CD4-positive, alpha-beta T cell treated with Interleukin-4 for 4 hours (primary cell): ENCODE measurements at places on chromosomes 1 and 21.

DNA sequence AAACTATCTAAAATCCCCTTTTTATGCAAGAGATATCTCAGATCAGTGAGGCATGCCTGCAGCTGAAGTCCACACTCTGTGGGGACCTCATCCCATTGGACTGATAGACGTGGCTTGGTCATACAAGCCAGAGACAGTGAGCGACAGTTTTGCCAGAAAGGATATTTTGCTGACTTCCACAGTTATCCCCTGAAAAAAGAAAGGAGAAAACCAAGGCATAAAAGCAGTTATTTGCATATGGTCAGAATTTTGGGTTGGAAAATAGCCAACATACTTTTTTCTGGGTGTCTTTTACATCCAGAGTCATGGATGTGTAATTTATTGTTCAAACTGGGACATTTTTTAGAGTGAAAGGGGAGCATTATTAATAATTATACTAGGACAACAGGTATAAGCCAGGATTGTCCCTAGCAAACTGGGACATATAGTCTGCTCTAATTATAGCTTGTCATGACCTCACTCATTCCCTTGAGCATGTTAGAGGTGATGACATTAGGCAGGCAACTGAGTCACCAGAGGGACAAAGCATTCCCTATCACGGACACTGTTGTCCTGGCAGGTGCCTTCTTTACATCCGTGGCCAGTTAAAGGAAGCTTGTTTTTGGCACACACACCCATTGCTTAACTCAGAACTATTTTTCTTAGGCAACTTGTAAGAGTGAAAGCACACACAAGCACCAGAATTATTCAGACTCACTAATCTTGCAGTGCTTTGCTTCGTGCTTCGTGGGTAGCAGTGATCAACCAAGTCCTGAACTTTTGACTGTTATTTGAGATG, 65.5 kb downstream of the PRRX1 start:
- no peak for DNase-seq

GRCh38 chr1:20590306-20590777, 1.4 kb downstream of the CDA start:
- no peak for DNase-seq

DNA sequence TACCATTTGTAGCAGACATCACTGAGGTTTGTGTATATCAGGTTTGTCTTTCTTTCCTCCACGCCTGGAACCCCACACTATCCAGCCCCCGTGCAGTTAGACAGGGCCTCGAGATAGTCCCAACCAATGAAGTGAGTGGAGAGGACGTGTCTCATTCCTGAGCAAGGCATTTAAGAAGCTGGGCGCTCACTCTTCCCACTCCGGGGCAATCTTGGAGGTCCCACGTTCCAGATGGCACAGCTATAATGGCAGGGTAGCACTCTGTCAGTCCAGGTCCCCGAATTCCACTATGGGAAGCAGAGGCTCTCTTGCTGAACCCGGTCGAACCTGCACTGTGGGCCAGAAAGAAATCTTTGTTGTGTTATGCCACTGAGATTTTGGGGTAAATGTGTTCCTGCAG, 57.3 kb upstream of the CSF3R start:
- no peak for DNase-seq

DNA sequence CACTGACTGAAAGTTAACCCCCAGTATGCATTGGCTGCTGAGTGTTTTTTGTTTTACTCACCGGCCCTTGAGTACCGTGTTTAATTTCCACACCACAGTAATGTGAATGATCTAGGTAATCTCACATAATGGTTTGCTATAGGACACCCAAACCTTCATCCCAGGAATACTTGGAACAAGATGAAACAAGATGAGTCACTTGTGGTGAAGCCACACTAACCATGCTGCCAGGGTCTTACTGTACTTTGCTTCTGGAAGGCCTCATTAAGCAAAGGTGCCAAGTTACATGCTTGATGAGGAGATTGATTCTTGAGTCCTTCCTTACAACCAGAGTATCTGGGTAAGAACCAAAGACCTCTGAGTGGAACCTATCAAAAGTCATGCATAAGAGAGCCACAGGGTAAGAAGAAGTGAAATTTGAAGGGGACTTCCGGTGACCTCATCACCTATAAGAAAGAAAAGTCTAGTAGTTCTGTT, 163.3 kb downstream of the NRIP1 start:
- no peak for DNase-seq

GRCh38 chr1:162111572-162111971, 42.1 kb downstream of the NOS1AP start:
- DNase-seq = no peak

DNA sequence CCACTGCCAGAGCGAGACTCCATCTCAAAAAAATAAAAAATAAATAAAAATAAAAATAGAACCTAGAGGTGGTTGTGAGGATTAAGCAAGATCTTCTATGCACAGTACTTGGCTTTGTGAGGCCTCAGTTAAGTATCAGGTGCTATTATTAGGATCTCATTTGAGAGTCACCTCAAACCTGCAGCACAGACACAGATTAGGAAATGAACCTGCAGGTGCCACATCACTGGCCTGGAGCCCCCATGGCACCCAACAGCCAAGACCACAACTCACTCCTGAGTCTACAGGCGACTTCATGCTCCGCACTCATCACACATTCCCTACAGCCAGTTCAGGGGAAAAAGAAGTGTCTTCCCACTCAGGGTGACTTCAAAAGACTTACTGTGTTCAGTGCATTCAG, 176.8 kb downstream of the SLC45A1 start:
- DNase-seq = no peak

- no peak for DNase-seq
Measured at GRCh38 chr1:97651250-97651649, 269.6 kb downstream of the DPYD start.

GRCh38 chr1:165787741-165788140, 19.1 kb upstream of the TMCO1 start:
- DNase-seq = no peak

DNA sequence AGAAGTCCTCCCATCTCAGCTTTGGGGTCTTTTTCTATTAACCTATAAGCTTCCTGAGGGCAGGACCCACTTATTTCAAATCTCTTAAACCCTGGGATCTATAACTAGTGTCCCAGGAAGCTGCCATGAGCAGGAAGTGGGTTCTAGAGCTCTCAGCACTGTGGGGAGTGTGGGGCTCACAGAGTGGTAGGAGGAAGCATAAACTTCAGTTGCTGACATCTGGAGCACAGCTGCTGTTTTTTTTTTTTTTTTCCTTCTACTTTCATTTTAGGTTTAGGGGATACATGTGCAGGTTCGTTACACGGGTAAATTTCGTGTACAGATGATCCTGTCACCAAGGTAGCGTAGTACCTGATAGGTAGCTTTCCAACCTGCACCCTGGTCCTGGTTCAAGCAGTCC, 59.3 kb downstream of the AK4 start:
- no peak for DNase-seq

- DNase-seq = no peak
Measured at GRCh38 chr1:72917920-72918319, 635.6 kb upstream of the NEGR1 start.

- peak; percentile 73 for DNase-seq
Measured at GRCh38 chr1:1122078-1122811, 6.4 kb upstream of the C1orf159 start.

DNA sequence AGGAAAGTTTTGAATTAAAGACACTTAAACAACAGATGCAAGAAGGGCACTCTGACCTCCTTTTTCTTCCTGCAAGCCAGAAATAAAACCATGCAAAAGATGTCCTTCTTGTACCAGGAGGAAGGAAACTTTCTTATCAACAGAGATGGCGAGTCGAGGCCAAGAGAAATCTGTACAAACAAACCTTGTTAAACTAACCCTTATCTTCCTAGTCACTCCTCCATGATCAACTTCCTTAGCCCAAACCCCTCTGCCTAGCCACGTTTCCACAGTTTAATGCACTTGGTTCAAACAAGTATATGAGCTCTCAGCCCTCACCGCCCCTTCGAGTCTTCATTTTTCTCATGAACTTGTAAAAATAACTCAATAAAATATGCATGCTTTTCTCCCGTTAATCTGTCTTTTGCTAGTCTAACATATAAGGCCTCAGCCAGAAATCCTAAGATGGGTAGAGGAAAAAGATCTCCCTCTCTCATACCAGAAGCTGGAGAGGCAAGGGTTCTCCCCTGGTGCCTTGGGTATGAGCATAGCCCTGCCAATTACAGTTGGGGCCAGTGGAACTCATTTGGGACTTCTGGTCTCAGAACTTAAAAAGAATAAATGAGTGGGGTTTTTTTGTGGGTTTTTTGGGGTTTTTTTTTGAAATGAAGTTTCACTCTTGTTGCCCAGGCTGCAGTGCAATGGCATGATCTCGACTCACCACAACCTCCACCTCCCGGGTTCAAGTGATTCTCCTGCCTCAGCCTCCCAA, 141.7 kb upstream of the SOD1 start:
- DNase-seq = no peak
